Hematopoietic multipotent progenitor cell treated with erythropoietin and hydrocortisone succinate and interleukin-3 and kit ligand, for 4 days (in vitro differentiated cells): ENCODE measurements at places on chromosomes 16 and 17.

GRCh38 chr17:72735592-72735991 is 356.9 kb downstream of the SLC39A11 start:
- DNase-seq = no peak

DNA sequence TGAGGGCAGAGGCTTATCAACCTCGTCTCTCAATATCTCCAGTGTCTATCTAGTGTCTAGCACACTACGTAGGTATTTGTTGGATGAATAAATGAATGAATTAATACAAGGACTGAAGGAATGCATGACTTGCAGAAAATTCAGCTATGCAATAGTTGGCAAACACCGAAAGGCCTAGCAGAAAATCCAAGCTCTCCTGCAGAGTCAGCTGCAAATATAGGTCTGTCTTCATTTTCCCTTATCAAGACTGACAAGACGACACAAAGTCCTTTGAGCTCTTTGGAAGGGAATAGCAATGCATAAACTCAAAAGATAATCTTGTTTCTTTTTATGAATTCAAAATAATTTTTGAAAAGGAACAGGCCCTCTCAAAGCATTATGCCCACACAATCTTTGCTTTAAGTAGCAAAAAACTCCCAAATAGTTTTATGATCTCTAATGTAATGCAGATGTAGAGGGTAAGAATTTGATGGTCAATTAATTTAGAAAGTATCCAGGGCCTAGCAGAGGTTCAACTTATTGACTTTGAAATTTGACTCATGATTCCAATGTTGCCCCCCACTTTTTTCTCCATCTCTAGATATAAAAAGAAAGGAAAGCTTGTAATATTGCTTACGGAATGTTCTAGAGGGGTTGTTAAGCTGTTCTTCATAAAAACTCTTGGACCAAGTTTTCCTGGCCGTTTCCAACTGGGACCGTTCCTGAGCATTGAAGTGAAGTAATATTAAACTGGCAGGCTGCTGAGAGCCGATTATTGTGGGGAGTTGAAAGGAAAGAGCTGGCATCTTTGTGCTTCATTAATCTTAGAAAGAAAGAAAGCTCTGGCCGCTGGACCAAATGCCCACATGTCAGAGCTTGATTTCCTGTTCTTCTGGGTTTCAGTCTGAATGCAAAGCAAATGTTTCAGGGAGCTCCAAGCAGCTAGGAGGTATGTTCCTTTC is 227.3 kb downstream of the HS3ST3A1 start:
- DNase-seq = no peak

DNA sequence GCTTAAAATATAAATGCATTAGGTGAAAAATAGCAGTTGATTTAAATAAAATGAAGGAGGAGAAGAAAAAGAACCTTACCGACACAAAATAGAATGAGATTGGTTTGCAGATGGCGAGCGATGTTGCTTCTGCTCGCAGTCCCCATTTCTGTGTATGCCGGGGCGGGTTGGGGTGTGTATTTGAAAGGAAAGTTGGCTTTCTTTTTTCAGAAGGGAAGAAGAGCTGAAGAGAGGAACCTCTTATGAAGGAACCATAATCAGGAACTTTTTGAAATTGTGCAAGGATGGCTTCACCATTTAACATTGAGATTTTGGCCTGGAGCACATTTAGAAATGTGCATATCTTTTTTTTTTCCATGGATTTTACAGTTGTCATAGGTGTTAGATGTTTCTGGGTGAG is at the start of gene IGSF6:
IGSF6 (minus strand) TSS at position 156 of the 400 bp plus-strand sequence; CDS start at position 146, 10 bp downstream.
- no peak for DNase-seq

DNA sequence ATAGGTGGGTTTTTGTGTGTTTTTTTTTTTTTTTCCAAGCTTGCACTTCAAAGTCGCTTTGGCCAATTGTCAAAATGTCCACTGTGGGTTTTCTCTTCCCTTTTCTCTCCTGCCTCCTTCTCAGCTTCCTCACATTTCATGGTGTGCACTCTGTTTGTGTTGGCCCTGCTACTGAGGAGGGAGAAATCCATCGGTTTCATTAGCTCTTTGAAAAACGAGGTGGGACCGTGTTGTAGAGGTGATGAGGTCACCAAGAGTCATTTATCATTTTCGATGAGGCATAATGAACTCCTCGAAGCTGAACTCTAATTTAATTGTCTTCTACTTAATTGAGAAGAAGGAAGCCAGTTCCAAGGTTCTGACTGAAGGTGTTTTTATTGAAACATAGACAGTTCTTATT is 174.4 kb upstream of the TOX3 start:
- DNase-seq = no peak

DNA sequence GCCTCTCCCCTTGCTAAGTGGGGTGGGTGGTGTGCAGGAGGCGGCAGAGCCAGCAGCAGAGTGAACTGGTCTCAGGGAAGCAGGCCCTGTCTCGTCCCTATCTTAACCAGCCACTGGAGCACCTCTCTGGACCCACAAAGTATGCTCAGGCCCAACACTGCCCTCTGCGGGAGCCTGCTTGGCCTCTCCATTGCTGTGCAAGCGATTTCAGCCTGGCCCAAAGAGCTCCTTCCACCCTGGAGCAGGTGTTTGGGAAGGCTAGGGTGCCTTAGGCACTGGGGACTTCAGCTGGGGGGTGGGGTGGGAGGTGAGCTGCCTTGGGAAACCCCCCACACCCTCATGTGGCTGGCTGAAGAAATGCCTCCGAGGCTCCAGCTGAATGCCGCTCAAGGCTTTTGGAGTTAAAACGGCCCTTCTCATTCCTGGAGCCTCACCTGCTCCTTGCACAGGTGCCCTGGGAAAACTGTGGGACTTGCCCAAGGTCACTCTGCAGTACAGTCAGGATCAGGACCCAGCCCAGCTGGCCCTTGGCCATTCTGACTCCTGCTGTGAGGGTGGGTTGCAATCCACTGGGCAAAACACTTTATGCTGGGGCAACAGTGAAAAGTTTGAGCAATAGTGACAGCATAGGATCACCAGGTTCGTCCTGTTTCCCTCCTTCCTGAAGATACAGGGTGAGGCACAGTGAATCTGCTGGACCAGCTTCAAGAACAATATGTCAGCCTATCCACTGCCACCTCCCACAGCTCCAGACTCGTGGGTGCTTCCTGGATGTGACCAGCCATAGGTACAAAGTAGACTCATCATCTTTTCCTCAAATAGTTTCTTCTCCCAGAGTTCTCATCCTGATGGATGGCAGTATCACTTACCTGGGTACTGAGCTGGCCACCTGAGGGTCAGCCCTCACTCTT is 5.9 kb upstream of the UBE2O start:
- DNase-seq = peak; percentile 86

- peak; percentile 34 for DNase-seq
Measured at GRCh38 chr16:57725151-57725550, 10.4 kb upstream of the KATNB1 start.

DNA sequence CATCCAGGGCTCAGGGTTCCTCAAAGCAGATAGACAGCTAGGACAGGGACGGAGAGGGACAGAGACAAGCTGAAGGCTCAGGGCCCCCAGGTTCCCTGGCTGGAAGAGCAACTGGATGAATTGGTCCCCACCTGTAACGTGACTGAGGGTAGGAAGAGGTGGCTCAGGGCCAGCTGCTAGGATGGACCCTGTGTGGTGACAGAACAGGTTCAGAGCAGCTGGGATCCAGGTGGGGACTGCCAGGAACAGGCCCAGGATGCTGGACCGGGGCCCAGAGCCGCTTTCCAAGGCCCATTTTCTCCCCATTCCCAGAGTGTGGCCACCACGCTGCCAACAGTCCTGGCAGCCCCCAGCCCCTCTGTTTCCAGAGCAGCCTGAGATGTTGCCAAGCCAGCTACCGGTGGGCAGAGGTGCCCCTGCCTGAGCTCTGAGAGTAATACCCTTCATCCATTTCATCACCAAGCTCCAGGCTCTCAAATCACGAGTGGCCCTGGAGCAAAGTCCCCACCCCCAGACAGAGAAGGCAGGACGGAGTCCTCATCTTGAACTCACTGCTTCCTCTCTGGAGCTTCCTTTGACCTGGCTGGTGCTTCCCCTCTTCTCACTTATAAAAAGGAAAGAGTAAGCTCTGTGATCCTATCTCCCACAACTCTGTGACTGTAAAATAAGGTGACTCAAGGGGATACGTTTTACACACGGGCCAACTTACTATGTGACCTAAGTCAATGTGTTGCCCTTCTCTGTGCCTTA is 79.6 kb downstream of the TMEM132E start:
- no peak for DNase-seq

GRCh38 chr17:15917438-15918027 is 27.4 kb upstream of the ADORA2B start:
- no peak for DNase-seq

DNA sequence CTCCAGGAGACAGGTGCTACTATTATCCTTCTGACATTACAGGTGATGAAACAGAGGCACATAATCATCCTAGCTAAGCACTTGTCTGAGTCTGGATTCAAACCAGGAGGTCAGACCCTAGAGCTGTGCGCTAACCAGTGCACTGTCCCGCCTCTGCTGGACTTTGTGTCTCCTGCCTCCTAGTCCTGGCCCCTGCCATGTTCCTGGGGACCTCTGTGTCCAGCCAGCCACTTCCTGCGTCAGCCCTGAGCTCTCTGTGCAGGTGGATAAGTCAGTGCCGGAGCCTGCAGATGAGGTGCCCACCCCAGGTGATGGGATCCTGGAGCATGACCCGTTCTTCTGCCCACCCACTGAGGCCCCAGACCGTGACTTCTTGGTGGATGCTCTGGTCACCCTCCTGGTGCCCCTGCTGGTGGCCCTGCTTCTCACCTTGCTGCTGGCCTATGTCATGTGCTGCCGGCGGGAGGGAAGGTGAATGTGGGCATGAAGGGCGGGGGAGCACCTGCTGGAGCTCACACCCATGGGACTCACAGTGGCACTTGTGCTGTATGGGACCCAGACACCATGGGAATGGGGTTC is 4.2 kb downstream of the SGCA start:
- DNase-seq = no peak

DNA sequence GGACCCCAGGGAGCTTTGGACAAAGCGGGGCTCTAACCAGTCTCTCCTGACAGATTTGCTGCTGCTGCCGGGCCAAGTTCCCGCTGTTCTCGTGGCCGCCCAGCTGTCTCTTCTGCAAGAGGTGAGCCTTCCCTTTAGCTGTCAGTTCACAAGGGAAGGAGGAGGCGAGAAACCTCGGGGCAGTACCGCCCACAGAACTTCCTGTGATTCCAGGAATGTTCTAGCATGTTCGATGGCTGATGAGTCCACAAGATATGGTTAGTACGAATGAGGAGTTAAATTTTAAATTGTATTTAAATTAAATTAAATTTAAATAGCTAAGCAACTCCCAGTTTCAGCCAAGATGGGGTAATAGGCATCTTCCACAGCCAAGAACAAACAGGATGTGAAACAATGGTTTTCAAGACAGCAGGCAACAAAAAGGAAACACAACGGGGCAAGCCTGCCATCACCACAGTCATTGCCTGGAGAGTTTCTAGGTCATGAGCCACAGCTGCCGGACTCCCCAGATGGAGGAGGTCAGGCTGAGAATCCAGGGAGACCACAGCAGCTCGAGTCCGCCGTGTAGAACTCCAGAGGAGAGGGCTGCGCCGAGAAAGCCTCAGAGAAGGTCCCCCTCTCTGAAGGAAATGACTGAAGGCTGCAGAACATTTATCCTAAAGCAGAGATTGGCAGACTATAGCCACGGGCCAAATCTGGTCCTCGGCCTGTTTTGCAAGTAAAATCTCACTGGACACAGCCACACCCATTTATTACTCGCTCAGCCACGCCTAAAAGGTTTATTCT is 9.5 kb upstream of the TCF25 start:
- peak; percentile 37 for DNase-seq

- DNase-seq = no peak
Measured at GRCh38 chr17:5825717-5826330, 241.5 kb upstream of the NLRP1 start.

GRCh38 chr17:7403977-7404736 is at the start of gene TMEM256:
TSS of gene TMEM256 (minus strand) at chr17:7404097. CDS start at chr17:7404084, 13 bp downstream.
- DNase-seq = peak; percentile 100

- DNase-seq = no peak
Measured at GRCh38 chr17:21242026-21242697, 11.0 kb downstream of the NATD1 start.

DNA sequence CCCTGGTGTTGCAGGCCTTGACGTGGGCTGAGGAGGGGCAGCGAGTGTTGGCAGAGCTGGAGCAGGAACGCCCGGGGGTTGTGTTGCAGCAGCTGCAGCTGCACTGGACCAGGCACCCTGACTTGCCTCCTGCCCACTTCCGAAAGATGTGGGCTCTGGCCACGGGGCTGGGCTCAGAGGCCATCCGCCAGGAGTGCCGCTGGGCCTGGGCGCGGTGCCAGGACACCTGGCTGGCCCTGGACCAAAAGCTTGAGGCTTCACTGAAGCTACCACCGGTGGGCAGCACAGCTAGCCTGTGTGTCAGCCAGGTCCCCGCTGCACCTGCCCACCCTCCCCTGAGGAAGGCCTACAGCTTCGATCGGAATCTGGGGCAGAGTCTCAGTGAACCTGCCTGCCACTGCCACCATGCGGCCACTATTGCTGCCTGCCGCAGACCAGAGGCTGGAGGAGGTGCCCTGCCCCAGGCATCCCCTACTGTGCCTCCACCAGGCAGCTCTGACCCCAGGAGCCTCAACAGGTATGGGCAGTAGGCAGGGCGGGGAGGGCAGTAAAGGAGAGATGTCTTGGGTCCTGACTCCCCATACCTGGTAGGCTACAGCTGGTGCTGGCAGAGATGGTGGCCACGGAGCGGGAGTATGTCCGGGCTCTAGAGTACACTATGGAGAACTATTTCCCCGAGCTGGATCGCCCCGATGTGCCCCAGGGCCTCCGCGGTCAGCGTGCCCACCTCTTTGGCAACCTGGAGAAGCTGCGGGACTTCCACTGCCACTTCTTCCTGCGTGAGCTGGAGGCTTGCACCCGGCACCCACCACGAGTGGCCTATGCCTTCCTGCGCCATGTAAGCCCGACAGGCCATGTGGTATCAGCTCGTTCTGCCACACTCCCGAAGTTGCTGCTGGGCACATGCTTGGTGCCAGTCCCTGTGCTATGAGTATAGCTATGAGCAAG is 5.6 kb downstream of the PLEKHG4 start:
- no peak for DNase-seq

DNA sequence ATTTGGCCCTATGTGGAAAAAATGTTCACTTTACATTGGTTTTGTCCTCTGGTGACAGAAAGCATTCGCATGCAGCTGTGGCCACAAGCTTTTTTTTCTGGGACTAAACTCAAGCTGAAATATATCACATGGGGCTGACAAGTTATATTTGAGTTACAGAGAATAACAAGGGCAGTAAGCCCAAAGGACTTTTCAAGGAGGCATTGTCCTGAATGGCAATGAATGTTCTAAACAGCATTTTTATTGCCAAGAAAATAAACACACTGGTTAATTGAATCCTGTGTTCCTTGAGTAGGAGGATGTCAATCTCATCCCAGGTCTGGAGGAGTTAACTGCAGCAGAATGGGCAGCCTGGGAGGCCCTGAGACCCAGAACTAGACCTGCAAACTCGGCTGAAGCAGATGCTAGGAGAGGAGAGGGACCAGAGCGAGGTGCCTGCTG is 114.5 kb downstream of the COPRS start:
- no peak for DNase-seq

- peak; percentile 63 for DNase-seq
Measured at GRCh38 chr16:11020792-11021551, 76.6 kb downstream of the CLEC16A start.
